ENCODE measurements at places on chromosomes 6 and 20.

DNA sequence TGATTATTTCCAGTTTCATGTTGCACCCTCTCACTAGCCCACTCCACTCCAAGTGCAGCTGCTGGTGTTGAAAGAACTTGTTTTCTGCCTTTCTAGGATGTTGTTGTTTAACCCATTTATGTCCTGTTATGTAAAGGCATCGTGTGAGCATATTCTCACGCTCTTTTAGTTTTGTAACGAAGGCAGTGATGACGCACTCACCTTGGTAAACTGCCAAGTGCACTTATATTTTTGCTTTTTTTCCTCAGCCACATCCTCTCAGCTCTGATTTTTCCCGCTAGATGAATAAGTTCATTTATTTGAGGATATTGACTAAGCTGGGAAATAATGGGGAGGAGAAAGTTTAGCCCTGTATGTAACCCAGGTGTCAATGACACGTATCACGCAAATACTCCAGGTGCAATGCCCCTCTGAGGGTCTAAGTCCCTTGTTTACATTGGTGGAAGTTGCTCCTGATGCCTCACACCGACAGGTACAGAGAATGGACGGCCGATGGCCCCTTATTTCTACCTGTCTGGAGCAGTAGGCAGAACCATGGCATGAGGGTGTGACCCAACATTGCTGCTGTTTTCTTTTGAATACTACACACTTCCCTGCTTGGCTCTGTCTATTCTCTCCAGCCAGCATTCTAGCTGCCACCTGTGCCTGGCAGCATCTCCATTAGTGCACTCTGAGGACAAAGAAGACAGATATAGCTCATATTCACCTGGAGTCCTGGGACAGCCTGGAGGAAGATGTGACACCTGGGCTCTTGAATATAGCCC lies 132.7 kb upstream of the SLC24A3 start:
- DNase-seq, result peak; percentile 24

GRCh38 chr6:1464781-1465370 lies 75.5 kb downstream of the FOXF2 start:
- peak; percentile 71 for DNase-seq

DNA sequence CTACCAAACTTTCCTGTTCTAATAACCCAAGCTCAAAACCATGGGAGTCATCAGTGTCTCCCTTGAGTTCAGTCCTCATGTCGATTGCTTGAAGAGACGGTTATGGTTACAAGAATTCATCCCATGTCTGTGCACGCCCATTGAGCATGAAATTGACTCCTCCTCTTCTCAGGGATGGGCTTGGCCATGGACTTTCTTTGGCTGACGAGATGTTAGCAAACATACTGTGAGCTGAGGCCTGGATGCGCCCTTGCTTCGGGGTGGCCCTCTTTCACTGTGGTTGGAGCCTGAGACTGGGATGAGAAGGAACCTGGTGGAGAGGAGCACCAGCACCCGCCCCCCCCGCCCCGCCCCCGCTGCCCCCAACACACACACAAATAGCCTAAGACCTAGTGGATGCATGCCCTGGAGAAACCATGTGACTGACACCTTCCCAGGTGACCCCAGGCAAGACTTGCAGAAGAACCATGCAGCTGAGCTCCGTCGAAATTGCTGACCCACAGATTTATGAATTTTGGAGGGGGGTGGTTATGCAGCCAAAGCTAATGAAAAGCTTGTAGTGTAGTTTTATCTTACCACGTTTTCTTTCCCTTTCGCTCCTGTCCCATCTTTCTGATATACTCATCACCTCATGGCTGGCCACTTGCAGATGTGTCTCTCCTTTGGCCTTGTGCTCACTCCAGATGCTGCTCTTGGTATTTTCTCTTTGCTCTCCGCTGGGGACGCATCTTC lies 231.4 kb downstream of the CDH4 start:
- no peak for DNase-seq

GRCh38 chr20:49584418-49585382 lies 16.8 kb upstream of the PTGIS start:
- DNase-seq, result no peak

DNA sequence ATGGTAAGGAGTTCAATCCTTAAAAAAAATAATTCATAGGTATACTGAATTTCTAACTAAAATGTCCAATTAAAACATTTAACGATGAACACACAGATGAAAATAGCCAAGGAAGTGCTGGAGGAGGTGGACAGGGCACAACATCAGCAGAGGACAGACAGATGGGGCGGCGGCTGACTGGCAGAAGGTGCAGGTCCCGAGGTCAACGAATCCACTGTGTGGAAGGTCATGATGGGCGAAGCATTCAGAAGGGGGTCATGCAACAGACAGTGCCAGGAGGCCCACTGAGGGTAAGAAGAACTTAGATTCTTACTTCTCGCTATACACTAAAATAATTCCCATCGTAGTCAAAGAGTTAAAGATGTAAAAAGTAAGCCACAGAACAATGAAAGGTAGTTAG lies 34.2 kb upstream of the FRMD1 start:
- no peak for DNase-seq

GRCh38 chr6:26327450-26328264 lies 37.3 kb upstream of the BTN3A2 start:
- no peak for DNase-seq

DNA sequence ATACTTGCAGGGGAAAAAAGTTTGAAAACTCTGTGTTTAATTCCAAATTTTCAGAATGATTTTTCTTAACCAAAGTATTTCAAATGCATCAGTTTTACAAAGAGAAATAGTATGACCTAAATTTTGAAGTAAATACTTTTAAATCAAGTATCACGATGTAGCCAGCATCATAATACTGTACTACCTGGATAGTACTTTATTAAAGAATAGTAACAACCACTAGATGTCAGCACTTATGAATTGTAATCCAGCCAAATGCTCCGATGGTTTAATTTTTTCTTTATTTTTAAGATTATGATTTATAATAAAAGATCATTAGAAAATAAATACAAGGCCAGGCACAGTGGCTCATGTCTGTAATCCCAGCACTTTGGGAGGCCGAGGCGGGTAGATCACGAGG lies 37.2 kb upstream of the HACE1 start:
- DNase-seq, result no peak

GRCh38 chr6:137495703-137496336 lies 1.6 kb upstream of the OLIG3 start:
- DNase-seq, result no peak

GRCh38 chr6:6007366-6008088 lies 802 bp upstream of the NRN1 start:
- DNase-seq, result peak; percentile 76

- no peak for DNase-seq
These were observed 114.5 kb downstream of the TOX2 start for GRCh38 chr20:44028868-44029847.

DNA sequence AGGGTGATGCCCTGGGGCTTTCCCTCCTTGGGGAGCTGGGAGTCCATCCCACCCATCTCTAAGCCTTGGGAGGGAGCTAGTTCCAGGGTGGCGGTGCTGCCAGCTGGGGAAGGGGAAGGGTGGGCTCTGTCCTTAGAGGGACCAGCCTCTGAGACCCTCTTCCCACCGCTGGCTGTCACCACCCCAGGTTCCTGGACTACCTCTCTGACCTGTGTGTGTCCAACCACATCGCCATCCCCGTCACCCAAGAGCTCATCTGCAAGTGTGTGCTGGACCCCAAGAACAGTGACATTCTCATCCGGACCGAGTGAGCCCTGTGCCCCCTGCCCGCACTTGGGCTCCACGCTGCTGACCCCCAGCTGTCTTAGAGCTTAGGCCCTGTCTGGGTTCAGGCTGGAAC lies 43.2 kb downstream of the UQCC2 start:
- no peak for DNase-seq

DNA sequence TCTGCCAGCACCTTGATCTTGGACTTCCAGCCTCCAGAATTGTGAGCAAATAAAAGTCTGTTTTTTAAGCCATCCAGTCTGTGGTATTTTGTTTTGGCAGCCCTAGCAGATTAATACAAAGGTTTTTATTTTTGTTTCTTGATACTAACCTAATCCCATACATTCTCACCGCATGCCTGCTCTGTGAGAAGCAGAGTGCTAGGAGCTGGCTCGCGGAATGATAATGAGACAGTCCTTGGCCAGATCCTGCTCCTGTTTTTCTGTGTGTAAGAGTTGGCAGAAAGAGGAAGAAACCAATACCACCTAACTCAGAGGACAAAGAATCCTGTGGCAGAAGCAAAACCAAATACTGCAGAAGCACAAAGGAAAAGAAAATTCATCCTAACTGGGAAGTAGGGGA lies 82.6 kb downstream of the KIF16B start:
- no peak for DNase-seq

- DNase-seq, result no peak
These were observed 10.8 kb upstream of the MICAL1 start for GRCh38 chr6:109466212-109466923.
